NCI-H510A (cell line): ENCODE measurements at places on chromosomes 2 and 18.
A peak's percentile ranks its signal among the peaks of the same experiment; 100 is the strongest.

GRCh38 chr2:157056200-157056676 lies 201.3 kb upstream of the GALNT5 start:
- no peak for DNase-seq

GRCh38 chr2:29946505-29946904 lies 25.1 kb upstream of the ALK start:
- DNase-seq, result no peak

GRCh38 chr2:197248623-197249022 lies 62.0 kb downstream of the ANKRD44 start:
- no peak for DNase-seq

DNA sequence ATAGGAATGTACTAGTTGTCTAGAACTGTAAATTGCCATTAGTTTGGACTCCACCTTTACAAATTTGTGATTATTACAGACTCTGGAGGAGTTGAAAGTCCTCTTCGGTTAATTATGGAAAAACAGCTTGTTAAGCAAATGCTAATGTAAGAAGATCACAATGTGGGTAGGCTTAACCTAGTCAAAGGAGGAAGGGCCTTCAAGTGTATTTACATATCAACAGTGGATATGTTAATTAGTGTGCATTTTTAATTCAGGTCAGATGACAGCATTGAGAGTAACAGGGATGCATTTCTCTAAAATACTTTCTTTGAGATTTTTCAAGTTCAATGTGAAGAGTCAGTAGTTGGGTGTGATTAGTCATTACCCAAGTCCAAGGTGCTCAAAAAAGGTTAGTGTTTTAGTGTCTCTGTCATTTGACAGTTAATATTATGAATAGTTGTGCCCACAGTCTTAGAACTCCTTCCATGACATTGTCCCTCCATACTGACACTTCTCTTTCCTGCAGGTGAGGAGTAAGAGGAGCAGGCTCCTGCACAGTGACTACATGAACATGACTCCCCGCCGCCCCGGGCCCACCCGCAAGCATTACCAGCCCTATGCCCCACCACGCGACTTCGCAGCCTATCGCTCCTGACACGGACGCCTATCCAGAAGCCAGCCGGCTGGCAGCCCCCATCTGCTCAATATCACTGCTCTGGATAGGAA lies 28.0 kb downstream of the CD28 start:
- no peak for DNase-seq

DNA sequence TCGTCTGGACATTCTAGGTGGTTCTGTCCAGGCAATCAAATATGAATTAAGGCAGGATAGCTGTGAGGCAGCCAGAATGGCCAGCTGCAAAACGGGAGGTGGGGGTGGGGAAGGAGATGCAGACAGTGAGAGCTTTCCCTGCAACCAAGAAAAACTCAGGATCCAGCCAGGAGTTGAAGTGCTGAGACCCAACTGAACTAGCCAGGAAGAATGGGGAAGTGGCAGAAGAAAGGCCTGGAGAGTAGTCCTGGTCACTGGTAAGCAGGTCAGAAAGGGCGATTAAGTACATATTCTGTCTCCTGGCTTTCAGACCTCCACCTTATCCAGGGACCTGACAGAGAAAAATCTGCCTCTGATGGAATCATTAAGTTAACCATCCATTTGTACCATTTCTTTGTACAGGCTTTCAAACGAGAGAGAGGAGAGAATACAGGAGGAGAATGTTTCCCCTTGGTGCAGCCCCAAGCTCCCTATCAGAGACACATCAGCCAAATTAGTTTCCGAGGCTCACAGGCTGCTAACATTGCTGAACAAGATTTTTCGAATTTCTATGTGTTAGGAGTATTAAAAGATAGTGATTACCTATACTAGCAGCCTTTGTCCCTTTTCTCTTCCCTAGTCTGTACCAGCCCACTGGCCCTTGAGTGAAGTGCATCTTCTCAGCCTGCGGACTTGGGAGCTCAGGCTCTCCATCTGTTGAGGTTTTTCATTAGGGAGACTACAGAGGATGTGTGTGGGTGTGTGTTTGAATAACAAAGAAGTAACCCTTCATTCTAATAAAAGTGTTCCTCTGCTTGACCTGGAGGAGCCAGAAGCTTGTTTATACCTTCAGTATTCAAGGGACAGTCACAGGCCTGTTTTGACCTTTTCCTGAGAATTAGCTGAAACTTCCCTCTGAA lies 12.5 kb upstream of the HOXD1 start:
- no peak for DNase-seq

- DNase-seq, result no peak
These were observed 205.9 kb upstream of the SLC39A10 start for GRCh38 chr2:195451160-195451559.

GRCh38 chr2:7429733-7430132 lies 512.5 kb downstream of the RNF144A start:
- no peak for DNase-seq

- no peak for DNase-seq
These were observed 345.5 kb downstream of the TNS1 start for GRCh38 chr2:217657252-217657651.

DNA sequence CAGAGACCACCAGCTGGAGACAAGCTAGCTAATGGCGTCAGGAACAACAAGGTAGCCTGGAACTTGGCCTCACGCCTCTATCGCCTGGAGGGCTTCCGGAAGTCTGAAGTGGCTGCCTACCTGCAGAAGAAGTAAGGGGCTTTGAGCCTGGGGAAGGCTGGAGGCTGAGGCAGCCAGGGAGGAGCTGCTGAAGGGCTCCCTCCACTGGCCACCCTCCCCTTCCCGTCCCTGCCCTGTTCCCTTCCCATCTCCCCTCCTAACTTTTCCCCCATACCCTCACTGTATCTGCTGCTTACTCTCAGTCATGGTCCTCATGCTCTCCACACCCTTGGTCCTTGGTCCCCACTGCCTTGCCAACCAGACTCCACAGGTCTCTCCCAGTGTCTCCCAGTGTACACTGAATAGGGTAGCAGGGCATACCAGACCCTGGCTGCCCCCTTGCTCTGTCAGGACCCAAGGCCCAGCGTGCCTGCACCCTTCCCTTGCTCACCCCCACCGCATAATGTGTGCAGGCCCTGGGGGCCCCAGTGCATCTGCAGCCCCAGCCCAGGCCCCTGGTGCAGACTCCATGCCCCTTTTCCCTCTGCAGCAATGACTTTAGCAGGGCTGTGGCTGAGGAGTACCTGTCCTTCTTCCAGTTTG lies 18.8 kb downstream of the PSD4 start:
- DNase-seq, result no peak

GRCh38 chr2:237222601-237223041 lies 136.9 kb downstream of the COPS8 start:
- DNase-seq, result no peak

DNA sequence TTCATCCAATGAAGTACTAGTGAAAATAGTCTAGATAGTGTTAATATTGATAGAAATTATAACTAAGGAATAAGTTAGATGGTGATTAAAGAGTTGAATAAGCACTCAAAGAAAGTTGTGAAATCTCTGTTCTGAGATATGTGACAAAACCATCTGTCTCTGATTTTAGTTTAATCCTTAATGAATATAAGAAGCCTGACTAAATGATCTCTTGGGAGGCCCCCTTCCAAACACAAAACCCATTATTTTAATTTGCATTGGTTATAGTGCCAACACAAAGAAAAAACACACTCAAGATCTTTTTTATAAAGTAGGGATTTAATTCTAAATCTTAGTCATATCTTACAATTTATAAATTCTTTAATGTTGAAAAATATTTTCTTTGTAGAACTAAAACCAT lies 34.0 kb downstream of the SCN2A start:
- no peak for DNase-seq

GRCh38 chr2:165886487-165887146 lies 67.0 kb downstream of the TTC21B start:
- DNase-seq, result no peak

DNA sequence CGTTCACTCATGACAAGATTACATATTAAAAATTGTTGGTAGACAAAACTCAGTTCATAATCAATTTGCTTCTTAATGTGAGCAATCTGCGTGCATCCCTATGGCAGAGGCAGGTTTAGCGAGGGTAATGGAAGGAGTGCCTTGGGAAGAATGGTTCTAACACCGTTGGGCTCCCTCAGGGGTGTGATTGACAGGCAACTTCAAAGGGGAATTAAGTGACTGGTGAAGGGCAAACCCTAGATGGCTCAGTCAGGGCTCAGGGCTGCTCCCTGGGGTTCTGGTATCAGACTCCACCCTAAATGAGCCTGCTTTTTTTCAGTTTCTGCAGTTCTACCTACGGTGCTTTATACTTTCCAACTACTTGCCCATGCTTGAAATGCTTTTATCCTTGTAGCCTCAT lies 419.5 kb upstream of the CELF4 start:
- no peak for DNase-seq

- DNase-seq, result no peak
These were observed 7.1 kb downstream of the SPRED2 start for GRCh38 chr2:65425276-65425675.

DNA sequence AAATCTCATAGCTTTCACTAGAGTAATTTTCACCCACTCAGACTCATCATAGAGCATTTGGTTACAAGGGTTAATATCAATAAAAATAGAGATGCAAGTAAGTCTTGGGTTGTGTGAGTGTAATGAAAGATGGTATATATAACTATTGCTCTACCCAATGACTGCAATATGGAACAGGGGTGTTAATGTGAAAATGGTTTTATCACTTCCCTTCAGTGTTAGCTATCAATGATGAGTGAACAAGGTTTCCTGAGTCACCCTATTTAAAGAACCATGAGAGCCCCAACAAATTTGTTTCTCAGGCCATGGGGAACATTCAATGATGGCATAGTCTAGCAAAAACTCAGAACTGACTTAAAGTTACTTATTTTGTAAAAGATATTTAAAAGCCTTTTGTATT lies 1133.6 kb upstream of the ZEB2 start:
- no peak for DNase-seq

DNA sequence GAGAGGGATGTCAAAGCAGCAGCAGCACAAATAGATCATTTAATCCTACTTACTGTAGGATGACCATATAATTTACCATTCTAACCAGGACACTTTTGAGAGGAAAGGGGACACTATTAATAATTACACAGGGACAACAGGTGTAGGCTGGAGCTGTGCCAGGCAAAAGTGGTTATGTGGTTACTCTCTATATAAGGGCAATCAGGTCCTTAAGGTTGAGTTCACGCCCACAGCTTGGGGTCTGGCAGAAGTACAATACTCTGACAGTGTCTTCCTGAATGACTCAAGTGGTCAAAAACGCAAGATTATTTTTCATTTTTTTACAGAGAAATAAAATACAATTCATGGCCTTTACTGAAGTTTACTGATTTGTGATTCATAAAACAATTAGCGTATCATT lies 2.8 kb downstream of the PREPL start:
- peak; percentile 75 for DNase-seq

DNA sequence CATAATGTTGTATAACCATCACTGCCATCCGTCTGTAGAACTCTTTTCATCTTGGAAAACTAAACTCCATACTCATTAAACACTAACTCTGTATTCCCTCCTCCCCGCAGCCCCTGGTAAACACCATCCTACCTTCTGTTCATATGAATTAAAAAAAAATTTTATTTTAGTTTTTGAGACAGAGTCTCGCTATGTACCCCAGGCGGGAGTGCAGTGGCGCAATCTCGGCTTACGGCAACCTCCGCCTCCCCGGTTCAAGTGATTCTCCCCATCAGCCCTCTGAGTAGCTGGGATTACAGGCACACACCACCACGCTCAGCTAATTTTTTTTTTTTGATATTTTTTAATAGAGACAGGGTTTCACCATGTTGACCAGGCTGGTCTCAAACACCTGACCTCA lies 52.9 kb downstream of the RRM2 start:
- no peak for DNase-seq

GRCh38 chr2:24262421-24262970 lies 87.6 kb downstream of the FAM228A start:
- DNase-seq, result no peak

DNA sequence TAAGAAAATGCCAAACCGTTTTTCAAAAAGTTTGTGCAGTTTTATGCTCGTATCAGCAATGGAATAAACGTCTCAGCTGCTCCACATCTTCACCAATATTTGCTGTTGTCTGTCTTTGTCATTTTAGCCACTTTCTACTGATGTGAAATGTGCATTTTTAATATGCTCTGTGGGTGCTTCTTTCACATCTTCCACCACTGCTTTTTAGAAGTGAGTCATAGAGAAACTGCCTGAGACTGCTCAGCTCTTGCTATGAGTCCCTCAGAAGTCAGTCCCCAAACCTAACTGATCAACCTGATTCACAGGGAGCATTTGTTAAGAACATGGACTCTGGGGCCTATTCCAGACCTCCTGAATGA lies 41.0 kb upstream of the EPC2 start:
- DNase-seq, result no peak

DNA sequence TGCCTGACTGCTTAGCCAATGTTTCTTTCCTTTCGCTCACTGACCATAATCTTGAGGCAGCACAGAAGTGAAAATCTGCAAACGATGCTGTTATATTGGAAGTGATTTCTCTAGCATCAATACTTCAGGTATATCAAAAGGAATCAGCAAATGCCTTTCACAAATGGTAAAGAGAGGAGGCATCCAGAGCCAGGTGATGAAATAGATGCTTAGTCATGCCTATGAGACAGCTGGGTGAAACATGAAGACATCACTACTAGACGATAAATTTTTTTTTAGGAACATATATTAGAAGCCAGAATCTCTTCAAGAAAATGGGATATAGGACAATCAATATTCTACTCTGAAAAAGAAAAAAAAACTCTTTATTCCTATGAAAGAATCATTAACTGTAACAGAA lies 249.2 kb upstream of the SLC39A10 start:
- no peak for DNase-seq

GRCh38 chr2:44941551-44942234 lies at the start of gene SIX3:
Gene SIX3 (plus strand): TSS chr2:44941702. CDS start chr2:44942105, 403 bp downstream.
- DNase-seq, result peak; percentile 62

DNA sequence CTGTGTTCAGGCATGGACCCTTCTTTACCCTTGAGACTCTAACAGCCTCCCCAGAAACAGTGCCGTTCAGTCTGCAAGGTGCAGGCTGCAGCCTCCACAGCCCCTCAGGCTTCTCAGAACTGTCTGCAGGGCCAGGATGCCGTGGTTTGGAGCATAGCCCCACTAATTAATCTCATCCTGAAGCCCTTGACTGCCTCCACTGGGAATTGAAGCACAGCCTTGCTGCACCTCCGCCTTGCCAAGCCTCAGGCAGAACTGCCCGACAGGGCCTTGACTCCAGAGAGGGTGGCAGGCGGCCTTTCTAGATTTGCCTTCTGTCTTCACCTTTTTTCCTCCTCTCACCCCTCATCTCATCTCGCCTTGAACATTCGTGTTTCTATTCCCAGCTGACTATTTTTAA lies 119.8 kb downstream of the NRP2 start:
- no peak for DNase-seq

GRCh38 chr2:74571058-74571457 lies 16.5 kb downstream of the DOK1 start:
- DNase-seq, result no peak

- no peak for DNase-seq
These were observed 47.0 kb downstream of the TNFRSF11A start for GRCh38 chr18:62372156-62372555.

GRCh38 chr2:241637795-241638660 lies 535 bp downstream of the ATG4B start:
- no peak for DNase-seq

DNA sequence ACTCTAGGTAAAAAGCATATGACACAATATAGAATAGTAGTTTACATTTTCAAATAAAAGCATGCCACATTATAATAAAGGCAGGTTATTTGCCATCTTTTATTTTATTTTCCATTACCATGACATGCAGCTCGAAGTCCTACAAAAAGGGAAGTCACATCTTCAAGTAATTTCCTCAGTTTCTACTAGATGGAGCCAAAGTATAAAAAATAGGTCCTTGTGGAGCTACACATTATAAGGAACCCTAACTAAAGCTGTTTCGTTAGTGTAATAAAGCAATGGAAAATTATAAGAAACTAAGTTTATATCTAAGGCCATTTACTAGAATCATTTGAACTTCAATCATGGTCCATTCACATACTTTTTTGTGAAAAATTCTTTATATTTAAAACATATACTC lies 674.5 kb downstream of the KCNJ3 start:
- no peak for DNase-seq
